Suppressor macrophage treated with lipopolysaccharide for 1 hour (primary cell): ENCODE measurements at places on chromosomes 11 and 22.

GRCh38 chr11:74037309-74037708 is 28.4 kb upstream of the UCP3 start:
- no peak for DNase-seq

GRCh38 chr11:13311570-13311969 is 34.0 kb downstream of the BMAL1 start:
- DNase-seq: no peak

GRCh38 chr11:57357856-57358255 is 19.7 kb downstream of the P2RX3 start:
- DNase-seq: peak; percentile 31

DNA sequence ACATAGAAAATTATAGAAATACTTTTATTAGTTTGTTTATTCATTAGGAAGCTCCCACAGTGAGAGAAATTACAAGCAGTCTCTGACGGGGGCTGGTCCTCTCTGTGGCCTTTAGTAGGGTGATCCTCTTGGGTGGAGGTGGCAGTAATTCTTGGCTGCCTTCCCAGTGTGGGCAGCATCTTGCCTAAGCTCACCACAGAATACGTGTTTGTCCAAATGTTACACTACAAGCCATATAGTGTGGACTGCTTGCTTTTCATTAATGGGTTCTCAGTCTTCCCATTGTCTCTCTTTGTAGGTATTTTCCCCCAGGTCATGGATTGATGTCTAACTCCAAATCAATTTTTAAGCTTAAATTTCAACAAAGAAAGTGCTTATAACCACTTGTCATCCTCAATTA is 43.3 kb downstream of the ENDOD1 start:
- peak; percentile 54 for DNase-seq
